ENCODE measurements at places on chromosomes 7 and 10.

DNA sequence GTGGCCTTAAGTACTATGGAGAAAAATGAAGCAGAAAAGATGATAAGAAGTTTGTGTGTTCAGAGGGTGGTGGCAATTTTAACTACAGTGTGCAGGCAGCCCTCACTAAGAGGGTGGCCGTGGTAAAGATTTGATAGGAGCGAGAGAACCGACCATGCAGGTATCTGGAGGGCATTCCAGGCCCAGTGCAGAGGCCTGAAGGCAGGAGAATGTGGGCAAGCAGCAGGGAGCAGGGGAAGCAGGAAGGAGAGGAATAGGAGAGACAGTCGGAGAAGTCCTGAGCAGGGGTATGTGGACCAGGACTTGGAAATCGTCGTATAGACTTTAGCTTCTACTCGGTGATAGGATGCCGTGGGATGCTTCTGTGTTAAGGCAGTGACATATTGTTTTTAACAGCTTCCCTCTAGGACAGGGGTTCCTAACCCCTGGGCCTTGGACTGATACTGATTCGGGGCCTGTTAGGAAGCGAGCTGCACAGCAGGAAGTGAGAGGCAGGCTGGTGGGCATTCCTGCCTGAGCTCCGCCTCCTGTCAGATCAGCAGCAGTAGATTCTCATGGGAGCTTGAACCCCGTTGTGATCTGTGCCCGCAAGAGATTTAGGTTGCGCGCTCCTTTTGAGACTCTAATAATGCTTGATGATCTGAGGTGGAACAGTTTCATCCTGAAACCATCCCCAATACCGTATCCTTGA, 227.2 kb downstream of the CCDC3 start:
- no peak for DNase-seq

- DNase-seq = peak; percentile 63
Measured at GRCh38 chr7:129569811-129570215, 41.7 kb upstream of the NRF1 start.

DNA sequence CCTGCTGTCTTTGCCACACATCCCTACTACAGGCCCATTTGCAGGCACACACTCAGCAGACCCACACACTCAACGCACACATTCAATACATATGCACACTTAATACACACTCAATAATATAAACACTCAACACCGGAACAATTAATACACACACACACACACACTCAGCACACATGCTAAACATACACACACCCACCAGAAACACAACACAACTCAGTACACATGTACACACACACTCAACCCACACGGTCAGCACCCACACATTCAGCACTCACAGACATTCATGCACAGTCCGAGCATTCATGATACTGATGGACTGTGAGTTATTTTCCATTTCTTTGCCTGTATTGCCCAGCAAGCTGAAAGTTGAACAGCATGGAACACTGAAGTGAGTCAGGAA, 35.4 kb upstream of the SMNDC1 start:
- no peak for DNase-seq

- no peak for DNase-seq
Measured at GRCh38 chr7:127214956-127215718, 37.6 kb downstream of the GRM8 start.

DNA sequence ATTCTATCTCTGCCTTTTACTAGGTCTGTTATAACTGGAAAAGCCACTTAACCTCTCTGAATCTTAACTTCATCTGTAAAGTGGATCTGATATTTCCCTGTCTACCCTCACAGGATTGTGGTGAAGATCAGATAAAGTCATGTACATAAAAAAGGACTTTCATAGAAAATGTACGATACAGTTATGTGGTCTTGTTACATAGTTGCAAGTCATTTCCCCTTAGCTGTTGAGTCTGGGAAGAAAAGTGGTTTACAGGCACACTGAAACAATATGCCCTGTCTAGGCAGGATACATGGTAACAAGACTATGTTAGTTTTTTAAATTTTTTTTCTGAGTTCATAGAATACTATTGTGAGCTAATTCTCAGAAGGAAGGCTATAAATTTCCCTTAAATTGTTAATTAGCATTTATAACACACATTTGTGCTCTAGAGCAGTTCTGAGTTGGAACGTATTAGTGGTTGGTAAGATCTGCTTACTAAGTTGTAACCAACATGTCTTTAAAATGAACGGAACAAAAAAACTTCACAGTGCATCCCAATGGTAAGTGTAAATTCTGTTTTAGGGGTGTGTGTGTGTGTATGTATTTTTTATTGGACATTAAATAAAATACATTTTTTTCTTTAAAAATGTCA, 7.1 kb upstream of the GSTO1 start:
- DNase-seq = no peak

GRCh38 chr7:96414931-96415292, 93.0 kb upstream of the SLC25A13 start:
- no peak for DNase-seq

DNA sequence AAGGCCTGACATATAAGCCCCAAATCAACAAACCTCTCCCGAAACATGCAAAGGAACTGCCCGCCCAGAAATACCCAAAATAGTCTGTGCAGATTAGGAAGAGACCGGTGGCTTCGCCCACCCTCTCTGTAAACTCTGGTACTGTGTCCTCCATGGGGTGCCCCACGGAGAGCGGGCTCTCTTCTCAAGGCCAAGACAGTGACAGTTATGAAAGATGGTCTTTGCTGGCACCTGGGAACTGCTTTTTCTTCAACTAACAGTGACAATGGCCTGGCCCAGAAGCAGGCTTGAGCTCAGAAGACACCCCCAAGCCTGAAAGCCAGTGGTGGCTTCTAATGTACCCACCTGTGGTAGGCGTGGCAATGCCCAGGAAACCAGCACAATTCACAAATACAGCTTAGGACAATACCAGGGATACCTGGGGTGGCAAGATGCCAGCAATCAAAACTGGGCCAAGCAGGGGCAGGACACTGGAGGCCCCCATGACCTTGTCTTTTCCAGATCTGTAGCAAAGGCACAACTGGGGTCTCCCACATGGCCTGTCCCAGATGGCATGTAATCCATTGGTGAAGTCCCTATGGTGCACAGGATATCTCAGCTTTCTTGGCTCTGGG, 107.6 kb downstream of the NEURL1 start:
- no peak for DNase-seq

DNA sequence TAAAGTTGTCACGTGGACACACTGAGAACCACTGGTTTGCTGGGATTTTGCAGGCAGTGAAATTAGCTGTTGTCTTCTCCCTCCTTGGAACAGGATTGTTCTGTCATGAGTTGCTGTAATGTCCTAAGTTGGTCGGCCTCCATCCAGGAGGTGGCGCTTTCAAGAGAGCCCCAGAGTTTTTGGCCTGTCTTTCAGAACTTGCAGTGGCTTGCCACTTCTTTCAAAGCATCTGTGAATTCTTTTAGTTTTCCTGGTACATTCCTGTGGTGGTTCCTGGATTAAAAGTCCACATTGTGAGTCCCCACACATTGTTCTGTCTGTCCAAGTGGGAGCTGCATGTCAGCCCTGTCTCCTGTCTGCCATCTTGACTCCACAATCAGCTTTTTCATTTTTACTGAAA, 133.8 kb downstream of the PON1 start:
- no peak for DNase-seq

- DNase-seq = no peak
Measured at GRCh38 chr7:65722361-65722792, 150.5 kb upstream of the VKORC1L1 start.

GRCh38 chr10:14153570-14154055, 177.1 kb downstream of the FRMD4A start:
- no peak for DNase-seq

DNA sequence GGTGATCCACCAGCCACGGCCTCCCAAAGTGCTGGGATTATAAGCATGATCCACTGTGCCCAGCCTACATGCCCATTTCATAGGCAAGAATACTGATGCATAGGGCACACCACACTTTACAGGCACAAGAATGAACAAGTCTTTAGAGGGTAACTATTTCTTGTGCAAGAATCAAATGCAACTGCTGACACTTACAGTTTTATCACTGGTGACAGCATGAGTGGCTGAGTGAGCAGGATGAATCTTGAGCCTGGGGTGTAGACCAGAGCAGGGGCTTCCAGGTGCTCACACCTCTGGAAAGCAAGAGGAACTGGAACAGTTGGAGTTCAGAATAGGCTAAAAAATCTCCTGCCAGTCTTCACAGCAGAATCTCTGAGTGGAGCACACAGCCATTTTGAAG, 287.5 kb downstream of the KCNMA1 start:
- no peak for DNase-seq

GRCh38 chr7:30969604-30969970, 5.8 kb downstream of the GHRHR start:
- no peak for DNase-seq

DNA sequence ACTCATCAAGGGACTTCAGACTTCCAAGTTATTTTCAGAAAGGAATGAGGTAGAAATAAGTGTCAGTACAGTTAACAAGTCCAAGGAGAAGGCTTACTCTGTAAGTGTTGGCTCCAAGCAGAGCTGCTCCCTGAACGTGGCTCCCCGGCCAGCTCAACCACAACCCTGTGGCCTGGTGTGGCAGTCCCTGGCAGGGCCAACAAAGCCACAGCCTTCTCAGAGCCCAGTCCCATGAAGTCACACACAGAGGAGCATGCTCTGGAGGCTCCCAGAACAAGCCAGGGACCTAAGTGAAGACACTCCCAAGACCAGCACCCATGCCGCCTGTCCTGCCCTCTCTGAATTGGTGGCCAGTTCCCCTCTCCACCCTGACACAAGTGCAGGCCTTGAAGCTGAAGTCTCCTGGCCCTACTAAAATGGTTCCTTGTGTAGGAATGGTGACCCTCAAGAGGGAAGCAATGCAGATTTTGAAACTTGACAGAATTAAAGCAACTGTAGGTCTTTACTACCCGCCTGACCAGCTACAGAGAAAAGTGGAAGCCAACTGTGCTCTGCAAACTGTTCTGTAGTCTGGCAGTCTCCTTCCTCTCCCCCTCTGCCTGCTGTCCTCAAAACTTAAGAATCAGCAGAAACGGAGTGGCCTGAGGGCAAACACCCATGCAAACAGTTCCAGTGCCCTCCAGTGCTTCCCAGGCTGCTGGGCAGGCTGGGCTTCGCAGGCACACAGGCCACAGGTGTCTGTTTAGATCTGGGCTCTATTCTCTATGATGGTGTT, 51.1 kb downstream of the NOD1 start:
- DNase-seq = no peak
